COR-L47 (cell line): ENCODE measurements at places on chromosomes 13 and 19.

GRCh38 chr13:46773541-46773940 is 23.4 kb downstream of the ESD start:
- DNase-seq = no peak

- DNase-seq = peak; percentile 12
These were observed 25.9 kb downstream of the ACSBG2 start for GRCh38 chr19:6161271-6161850.

DNA sequence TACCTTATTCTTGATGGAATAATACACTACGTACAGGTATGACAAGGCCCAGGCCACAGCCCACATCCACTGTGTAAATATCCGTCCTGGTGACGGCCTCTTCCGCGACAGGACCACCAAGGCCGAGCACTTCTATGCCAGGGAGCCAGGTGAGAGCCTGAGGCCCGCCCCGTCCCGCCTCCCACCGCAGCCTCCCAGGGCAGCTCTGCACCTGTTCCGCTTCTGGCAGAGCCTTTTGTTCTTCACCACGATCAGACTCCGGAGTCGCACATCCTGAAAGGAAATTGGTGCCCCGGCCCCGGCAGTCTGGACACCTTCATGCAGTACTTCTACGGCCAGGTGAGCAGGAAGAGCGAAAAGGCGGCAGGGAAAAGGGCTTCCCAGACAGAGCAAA is 10.6 kb upstream of the ZNF358 start:
- DNase-seq = no peak

- no peak for DNase-seq
These were observed 114.0 kb downstream of the COL4A2 start for GRCh38 chr13:110421061-110421460.

DNA sequence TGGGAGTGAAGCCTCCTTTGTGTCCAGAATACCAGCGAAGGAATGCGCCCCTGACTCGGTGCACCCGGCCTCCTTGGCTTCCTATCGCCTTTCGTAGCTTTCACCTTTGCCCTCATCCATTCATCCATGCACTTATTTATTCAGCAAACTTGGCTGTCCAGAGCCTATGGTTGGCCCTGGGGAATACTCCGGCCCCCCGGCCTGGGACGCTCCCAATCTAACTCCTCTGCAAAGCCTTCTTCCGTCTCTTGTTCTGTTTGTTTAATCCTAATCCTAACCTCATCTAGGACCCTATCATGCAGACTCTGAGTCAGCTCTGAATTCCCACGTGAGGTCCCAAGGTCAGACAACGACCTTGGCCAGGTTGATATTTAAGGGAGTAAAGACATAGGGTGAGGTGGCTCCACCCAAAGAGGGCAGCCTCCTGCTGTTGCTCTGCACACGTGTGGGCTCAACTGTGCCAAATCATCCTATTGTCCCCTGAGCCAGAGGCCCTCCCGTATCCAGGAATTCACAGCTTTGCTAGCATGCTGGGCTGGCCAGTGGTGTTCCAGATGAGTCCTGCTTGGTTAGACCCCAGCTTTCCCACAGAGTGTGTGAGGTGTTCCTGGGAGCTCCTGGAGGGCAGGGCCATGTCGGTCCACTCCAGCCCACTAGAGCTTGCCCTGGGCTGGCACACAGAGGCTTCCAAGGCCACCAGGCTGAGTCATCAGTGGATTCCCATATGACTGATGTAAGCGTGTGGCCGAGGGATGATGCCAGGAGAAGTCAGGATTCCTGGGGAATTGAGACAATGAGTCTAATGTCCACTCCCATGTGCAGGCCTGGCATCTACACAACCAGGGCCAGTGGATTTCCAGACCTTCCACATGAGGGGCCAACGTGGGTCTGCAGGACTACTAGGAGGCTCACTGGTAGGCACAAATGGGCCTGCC is 6.5 kb upstream of the CCNE1 start:
- DNase-seq = no peak

DNA sequence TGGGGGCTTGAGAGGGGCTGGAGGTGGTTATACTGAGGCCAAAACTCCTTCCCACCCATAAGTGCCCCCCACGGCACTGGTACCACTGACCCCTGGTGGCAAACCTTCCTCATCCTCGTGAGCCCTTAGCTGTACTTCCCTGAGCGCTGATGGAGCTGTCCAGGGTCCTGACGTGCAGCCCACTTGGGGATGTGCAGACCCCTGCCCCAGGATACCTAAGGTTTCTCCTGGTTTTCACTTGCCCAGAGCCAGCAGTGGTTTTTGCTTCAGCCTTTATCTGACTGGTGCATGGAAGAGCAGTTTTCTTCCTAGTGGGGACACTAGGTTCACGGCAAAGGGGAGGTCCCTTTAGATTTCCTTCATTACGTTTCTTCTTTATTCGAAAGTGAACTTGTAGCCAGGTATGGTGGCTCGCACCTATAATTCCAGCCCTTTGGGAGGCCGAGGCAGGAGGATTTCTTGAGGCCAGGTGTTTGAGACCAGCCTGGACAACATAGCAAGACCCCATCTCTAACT is 28.7 kb upstream of the KCTD15 start:
- DNase-seq = no peak

DNA sequence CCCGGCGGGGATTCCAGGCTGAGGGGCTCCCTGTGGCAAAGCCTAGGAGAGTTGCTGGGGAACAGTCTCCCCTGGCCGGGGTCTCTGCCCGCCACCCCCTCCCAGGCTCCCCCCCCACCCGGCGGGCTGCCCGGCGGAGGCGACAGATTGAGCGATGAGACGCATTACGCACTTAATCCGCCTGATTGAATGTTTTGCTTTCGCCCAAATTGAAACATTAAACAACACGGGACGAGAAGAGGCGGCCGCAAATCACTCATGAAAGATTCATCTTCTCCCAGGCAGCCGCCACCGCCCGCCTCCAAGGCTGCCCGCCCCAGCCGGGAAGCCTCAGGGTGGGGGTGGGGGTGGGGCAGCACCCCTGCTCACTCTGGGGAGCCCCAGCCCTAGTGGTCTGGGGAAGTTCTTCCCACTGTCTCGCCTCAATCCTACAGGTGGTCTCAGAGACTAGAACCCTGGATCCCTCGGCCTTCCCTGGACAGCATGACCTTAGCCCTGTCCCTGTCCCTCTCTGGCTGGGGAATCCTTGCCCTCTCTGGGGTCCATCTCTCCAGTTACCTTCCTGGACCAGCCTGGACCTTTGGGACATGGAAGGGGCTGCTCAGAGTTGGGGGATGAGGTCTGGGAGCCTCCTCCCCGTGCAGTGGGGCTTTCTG is 7.6 kb upstream of the ERFL start:
- DNase-seq = no peak

DNA sequence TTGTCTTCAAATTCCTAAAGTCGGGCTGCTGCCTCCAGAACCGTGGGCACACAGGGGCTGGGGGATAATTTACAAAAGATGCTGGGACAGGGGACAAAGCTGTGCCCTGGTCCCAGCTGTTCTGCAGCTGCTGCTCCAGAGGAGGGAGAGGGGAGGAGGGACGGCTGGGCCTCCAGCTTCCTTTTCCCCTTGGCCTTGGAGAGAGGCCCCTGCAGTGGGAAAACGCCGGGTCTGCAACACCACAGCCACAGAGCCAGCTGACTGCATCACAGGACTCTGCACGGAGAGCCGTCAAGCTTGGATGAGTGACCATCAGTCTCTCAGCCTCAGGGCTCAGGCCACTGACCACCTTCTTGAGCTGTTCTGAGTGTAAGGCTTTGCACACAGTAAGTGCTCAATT is 6.1 kb downstream of the DOCK6 start:
- DNase-seq = no peak

GRCh38 chr19:53463263-53463662 is 4.3 kb upstream of the ZNF813 start:
- DNase-seq = no peak

DNA sequence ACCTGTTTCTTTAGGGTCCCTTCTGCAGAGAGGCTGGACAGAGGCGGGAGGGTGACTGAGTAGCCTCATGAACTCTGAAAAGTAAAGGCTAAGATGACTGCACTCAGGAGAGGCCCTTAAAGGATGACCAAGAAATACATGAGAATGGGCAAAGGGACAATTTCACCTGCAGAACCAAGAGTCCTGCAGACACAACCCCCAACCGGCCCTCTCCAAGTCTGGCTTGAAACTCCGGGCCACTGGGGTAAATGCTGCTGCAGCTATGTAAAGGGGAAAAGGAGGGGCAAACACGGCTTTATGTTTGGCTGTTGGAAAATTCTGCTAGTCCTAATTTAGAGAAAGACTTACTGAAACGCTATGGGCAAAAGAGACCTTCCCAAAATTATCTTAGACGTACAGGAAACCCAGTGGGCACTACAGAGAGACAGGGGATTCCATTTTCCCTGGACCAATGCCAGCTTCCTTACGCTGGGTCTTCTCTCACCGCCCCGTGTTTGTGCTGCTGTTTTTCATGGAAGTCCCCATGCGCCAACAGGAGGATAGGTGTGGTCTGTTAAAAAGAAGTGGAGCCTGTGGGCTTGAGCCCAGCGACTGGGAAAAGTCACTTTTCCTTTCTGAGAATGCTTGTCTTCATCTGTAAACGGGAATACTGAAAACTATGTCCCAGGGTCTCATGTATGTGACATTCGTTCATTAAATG is 10.6 kb downstream of the COL4A2 start:
- no peak for DNase-seq

DNA sequence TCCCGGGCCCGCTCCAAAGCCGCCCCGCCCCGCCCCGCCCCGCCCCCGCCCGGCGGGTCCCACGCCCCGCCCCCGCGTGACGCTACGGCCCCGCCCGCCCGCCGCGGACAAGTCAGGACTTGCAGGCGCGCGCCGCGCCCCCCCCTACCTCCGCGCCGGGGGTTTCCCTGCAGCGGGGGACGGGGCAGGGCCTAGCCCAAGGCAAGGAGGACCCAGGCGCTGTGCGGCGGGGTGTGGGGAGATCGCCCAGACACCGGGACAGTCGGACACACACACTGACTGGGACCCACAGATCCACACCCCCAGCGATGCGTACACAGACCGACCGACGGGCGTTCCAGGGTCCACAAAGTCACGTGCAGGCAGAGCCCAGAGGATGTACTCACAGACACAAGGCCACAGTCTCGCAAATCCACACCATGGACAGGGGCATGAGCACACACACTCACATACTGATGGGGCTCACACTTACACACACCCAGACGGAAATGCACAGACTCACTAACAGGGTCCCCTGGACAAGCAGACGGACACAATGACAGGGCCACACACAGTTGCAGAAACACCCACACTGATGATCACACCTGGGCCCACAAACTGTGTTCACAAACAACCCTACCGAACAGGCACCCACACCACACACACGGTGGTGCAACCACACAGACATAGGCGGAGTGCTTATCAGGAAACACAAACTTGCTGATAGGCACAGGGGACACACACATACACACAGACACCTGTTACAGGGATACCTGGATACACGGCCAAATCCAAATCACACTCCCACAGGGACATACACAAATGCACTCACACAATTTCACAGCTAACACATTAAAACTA is 436 bp upstream of the BBC3 start:
- peak; percentile 79 for DNase-seq

DNA sequence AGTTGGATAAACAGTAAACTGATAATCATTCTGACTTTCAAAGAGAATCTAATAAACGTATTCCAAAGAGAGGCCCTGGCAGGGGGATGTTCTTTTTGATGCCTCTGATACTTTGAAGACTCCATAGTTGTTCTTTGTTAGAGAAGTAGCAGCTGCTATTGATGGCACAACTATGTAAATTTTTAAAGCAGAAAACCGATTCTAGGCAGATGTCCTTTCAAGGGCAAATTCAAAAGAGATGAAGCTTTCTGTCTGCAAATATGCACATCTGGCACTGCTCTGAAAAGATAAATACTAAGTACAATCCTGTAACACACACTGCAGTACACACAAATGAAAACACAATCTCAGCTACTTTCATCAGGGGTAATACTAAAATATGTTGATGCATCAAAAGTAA is 250.1 kb downstream of the VWA8 start:
- DNase-seq = no peak

- DNase-seq = no peak
These were observed 117.7 kb downstream of the LHFPL6 start for GRCh38 chr13:39485314-39485700.

DNA sequence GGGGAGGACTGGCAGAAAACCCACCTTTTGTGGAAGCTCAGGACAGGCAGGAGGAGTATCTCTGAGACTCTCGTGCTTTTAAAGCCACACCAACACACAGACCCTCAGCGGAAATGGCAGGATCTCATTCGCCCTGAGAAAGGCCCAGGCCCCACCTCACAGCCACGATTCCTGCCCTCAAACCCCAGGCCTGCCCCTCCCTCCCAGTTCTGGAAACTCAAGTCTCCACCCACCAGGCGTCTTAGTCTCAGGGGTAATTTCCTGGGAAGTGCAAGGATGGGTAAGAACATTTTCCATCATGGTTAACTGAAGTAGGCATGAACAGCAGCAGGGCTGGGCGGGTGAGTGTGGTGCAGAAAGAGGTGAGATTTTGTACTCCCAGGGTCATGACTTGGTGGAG is 8.0 kb upstream of the PDE4C start:
- no peak for DNase-seq

DNA sequence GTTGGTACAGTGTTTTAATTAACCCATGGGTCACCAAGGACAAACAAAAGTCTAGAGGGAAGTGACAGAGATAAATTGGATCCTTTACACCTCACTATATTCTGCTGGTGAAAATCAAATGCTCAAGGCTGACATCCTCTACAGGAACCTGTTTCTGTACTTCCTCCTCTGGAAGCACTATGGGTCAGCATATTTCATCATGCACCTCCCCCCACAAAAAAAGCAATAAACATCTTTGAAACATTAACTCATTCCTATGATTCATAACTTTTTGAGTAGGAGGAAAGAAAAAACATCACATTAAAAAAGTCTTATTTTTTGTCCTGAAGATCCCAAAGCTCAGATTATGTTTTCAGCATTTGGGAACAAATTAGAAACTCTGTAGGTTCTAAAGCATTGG is 588.3 kb upstream of the SGCG start:
- DNase-seq = no peak

GRCh38 chr19:3809881-3810707 is 23.9 kb upstream of the MATK start:
- DNase-seq = no peak

GRCh38 chr19:40200341-40201099 is 9.3 kb downstream of the MAP3K10 start:
- no peak for DNase-seq

DNA sequence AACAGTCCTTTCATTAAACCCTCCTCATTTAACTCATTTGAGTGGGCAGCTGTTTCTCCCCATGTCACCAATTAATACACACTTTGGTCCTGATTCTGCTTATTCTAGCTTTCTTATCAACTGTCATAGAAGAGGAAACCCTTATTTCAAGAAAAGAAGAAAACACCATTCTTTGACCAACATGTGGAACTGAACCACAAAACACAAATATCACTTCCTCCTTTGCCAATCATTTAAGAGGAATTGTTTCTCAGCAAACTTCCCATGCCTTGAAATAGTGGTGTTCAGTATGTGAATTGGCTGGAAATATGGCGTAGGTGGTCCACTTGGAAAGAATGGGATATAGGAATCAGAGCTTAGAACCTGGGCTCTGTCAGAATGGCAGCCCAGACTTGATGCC is 20.4 kb downstream of the MBD3L2B start:
- DNase-seq = no peak

GRCh38 chr19:3359919-3360420 is 6.4 kb upstream of the NFIC start:
- DNase-seq = peak; percentile 16
